Stimulated activated CD4-positive, alpha-beta T cell treated with anti-CD3 and anti-CD28 coated beads, Interleukin-4, amount 100 ng/mL, for 1 hour (primary cell): ENCODE measurements at places on chromosomes 2 and 18.

DNA sequence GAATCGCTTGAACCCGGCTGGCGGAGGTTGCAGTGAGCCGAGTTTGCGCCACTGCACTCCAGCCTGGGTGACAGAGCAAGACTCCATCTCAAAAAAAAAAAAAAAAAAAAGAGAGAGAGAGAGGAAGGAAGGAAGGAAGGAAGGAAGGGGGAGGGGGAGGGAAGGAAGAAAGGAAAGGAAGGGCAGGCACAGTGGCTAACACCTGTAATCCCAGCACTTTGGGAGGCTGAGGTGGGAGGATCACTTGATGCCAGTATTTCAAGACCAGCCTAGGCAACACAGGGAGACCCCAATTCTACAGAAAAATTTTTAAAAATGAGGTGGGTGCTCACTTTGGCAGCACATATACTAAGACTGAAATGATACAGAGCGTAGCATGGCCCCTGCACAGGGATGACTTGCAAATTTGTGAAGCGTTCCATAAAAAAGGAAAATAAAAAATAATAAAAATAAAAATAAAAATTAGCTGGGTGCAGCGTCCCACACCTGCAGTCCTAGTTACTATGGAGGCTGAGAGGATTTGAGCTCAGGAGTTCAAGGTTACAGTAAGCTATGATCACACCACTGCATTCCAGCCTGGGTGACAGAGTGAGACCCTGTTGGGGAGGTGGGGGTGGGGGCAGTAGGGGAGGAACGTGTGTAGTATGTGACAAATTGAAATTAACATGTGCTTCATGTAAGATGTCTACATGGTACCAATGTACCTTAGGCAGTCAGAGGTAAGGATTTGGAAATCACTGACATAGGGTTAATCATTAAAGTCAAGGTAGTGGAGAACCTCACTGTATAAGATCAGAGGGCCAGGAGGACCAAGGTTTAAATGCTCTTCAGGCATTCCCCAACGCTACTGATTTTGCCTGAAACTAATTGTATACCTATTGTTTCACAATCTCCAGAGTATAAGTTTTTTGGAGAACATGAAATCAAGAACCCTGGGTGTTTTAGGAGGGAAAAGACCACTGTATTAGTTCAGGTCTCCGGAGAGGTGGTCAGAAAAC lies 1.4 kb downstream of the WDCP start:
- no peak for DNase-seq

GRCh38 chr2:21412944-21413443 lies 289.2 kb downstream of the TDRD15 start:
- DNase-seq, result no peak

DNA sequence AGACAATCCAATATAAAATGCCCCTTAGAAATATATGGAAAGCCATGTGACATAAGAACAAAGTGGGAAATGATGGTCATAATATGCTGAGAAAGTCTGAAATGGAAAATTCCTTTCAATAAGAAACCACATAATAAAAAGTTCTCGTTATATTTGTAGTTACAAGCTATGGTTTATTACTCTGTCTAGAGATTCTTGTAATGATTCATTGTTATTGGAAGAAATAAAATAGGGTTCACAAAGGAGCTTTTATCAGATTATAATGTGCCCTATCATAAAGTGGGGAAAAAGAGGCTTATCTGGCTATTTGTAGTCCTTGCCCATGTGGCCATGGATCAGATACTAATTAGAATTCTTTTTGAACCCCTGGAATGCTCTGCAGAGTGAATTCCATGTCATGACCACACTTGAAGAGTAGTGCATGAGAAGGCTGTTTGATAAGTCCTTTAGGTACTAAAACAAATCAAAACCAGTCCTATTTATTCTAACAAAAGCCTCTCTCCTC lies 420.7 kb upstream of the NRP2 start:
- DNase-seq, result no peak

DNA sequence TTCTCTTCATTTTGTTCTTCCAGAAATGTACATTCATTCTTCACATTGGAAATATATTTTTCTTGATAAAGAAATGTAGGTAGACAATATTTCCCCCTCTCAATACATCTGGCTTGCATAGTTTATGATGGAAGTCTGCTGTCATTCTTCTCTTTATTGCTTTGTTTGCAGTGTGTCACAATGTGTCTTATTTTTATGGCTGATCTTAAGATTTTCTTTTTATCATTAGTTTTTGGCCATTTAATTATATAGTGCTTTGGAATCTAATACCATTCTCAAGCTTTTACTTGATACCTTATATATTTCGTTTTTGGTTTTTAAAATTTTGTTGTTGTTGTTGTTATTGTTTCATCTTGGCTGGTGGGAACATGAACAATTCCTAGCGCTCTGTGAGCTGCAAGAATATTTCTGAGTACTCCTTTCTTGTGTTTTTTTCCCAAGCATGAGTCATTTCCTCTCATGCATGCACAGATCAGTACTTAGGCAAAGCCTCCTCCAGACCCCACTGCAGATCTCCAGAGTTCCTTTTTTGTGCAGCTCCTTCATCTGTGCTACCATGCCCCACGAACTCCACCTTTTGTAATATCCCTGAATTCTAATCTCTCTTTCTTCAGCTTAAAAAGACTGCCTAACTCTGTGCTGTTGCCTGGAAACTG lies 13.7 kb upstream of the MMADHC start:
- DNase-seq, result no peak

- no peak for DNase-seq
These were observed 102.7 kb downstream of the DYNC1I2 start for GRCh38 chr2:171789956-171790355.

GRCh38 chr2:46984040-46984439 lies 68.4 kb upstream of the MCFD2 start:
- no peak for DNase-seq

DNA sequence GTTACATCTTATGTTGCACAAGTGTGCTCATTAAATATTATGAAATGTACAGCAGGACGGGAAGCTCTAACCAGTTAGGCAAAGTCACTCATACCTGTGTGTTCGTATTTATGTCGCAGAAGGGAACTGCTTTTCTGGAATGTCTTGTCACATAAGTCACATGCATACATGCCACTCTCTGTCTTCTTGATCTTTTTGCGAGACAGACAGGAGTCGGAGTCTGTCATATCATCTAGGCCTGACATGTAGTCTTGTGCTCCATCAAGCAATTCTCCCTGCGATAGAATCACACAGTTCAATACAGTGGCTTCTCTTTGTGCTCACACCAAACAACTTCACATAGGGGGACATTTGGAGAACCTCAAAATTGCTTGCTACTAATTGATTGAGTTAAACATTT lies 123.6 kb downstream of the ZEB2 start:
- no peak for DNase-seq

- DNase-seq, result no peak
These were observed 66.5 kb downstream of the RHBDD1 start for GRCh38 chr2:226902041-226902966.

DNA sequence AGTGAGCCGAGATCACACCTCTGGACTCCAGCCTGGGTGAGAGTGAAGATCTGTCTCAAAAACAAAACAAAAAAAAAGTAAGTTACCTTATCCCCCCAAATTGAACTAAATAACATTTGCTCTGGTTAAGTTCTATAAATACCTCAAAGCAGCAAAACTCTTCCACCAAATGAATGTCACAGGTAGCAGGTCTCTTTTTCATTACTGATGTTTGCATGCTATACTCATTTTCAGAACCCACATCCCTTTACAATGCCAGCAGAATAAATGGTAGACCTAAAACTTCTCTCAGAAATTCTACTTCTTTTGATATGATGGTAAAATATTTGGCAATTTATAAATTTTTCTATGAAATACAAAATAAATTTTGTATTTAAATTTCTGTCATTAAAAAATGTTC lies 22.3 kb downstream of the INO80D start:
- DNase-seq, result no peak

DNA sequence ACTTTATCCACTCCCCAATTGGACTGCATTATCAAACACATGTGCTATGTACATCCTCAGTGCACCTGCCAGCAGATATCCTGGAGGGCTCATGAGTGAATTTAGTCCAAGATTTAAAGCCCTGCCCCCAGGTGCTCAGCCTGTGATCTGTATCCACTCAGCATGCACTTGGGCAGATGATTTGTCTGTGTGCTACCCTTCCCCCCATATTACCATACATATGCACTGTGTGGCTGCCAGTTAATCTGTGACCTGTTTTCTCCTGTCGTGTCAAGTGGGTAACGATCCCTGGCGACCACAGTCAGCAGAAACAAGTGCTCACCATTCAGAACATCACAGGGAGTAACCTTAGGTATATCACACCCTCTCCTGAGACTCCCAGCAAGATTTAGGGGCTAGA lies 10.2 kb downstream of the NAGK start:
- no peak for DNase-seq

DNA sequence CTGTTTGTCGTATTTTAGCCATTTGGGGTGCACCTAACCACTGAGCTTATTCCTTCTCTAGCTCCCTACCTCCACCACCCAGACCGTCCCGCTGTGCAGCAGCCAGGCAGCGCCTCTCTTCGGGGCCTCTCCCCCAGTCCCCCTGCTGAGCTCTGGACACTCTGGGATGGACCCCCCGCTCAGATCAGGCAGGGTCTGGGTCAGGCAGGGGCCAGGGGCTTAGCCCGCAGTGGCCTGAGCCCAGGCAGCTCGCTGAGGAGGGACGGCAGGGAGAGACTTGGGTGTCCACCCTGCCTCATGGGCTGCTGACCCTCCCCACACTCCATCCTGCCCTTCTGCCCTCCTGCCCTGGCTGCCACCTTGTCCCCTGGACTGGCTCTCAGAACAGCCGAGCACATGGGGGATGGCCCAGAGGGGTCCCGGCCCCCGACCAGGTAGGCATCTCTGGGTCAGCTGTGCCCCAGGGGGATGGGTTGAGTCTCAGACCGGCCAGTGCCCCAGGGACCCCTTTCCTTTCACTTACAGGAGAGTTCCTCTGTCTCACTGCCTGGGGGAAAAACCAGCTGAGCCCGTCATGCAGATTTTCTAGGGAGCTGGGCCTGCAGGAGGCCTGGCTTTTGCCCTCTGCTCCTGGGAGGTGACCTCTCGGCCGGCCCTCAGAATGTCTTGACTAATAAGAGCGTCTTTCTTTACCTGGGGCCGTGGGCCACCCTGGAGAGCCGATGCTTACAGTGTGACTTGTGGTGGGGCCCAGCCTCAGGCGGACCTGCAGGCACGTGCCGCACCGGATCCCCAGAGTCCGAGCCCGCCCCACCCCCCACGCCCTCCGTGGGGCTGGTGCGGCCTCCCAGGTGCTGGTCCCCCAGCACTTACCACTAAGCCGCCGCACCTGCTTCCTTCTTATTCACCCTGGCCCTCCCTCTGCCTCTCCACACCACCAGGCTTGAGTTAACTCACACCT lies 22.8 kb upstream of the PXDN start:
- no peak for DNase-seq

- peak; percentile 19 for DNase-seq
These were observed 94.3 kb upstream of the ITGB6 start for GRCh38 chr2:160294339-160294803.

- DNase-seq, result no peak
These were observed 30.1 kb downstream of the IGFBP5 start for GRCh38 chr2:216665242-216665641.

DNA sequence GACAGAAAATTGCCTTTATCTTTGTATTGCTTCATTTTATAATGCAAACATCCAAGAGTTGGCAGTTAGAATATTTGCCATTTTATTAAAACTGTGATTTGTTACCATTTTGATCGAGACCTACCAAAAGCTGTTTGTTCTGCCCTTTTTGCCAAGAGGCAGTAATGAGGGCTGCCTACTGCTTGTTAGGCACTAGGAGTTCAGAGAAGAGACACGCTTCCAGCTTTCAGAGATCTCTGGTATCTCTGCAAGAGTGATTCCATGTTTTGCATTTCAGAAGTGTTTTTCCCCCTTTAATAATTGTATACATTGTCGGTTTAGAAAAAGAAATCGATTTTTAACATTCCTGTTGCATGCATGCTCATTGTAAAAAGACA lies 628 bp downstream of the MRPL30 start:
- DNase-seq, result no peak

- no peak for DNase-seq
These were observed 28.3 kb downstream of the C18orf54 start for GRCh38 chr18:54386043-54386442.

- DNase-seq, result no peak
These were observed 246.6 kb downstream of the LRRTM1 start for GRCh38 chr2:80057956-80058355.

- DNase-seq, result no peak
These were observed 70.1 kb upstream of the ASB18 start for GRCh38 chr2:236334122-236334876.

GRCh38 chr2:147109291-147109690 lies 735.5 kb upstream of the ACVR2A start:
- DNase-seq, result no peak

DNA sequence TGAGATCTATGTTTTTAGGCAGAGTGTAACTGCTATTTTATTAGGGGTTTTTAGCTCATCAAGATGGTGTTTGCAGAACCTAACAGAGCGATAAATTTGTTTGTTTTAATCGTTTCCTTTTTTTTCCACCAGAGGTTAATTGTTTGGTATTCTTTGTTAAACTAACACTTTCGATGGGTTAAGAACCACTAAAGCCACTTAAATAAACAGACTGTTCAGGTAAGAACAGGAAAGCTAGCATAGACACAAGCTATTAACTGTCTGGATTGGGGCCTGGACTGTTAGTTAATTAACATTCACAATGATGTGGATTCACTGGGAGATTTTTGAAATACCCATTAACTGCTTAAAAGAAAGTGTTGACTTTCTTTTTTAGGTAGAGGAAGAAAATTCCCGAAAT lies 209.0 kb upstream of the COPS8 start:
- DNase-seq, result no peak

- no peak for DNase-seq
These were observed 293.3 kb downstream of the MTX2 start for GRCh38 chr2:176562359-176563078.

- DNase-seq, result no peak
These were observed 24.4 kb downstream of the GRHL1 start for GRCh38 chr2:9975805-9976447.

DNA sequence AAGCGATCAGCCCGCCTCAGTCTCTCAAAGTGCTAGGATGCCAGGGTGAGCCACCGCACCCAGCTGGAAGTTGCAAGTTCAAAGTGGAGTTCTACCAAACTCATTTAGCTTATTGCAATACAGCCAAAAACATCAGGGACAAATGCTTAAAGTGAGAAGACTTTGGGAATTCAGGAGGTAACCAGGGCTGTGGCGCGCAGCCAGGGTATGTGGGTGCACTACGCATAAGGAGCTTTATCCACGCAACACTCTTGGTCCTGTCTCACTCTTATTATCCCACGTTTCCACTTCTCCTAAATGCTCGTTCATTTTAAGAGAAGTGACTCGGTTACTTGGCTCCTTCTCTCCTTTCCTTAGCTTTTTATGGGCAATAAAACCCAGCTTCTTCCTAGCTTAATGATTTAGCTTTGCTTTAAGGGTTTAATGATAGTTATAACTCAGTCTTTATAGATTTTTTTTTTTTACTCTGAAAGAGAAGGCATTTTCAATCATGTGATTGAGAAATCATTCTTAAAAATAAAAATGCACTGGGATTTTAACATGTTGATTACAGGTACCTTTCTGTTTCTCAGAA lies 199.8 kb downstream of the KCNE4 start:
- DNase-seq, result no peak
